ENCODE measurements at places on chromosomes 7 and 10.
A peak's percentile ranks its signal among the peaks of the same experiment; 100 is the strongest.

- no peak for DNase-seq
These were observed 56.4 kb upstream of the GNAI1 start for GRCh38 chr7:80078159-80078731.

GRCh38 chr7:40772096-40772495 lies 637.3 kb downstream of the SUGCT start:
- DNase-seq = no peak

DNA sequence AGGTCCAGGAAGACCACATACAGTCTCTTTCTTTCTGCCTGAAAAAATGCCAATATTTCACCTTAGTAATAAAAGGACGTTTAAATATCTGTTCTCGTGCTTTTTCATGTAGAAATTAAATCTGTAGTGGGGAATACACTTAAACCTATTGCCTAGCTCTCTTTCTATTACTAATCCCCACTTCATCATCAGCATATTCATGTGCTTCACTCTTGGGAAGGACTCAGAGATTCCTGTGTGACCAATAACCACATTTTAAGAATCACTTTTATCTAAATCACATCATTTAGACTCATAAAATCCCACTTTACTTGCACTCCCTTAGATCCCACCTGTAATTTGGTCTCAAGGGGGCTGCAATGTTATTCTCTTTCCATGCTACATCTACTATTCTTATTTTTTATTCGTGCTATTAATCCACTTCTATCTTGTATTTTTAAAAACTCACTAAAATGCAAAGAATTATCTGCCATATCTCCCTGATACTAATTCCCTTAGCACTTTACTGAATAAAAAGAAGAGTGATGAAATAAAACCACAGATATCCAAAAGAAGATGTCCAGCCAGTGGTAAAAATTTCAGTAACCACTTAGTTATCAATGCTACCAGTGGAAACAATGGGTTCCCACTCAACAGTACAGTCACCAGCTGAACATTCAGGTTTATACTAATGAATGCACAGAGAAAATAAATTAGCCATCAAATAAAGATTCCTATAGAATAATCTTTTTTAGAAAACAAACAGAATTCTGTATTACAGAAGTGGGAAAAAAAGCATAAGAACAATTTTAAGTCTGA lies 102.1 kb downstream of the PPP1R17 start:
- DNase-seq = no peak

DNA sequence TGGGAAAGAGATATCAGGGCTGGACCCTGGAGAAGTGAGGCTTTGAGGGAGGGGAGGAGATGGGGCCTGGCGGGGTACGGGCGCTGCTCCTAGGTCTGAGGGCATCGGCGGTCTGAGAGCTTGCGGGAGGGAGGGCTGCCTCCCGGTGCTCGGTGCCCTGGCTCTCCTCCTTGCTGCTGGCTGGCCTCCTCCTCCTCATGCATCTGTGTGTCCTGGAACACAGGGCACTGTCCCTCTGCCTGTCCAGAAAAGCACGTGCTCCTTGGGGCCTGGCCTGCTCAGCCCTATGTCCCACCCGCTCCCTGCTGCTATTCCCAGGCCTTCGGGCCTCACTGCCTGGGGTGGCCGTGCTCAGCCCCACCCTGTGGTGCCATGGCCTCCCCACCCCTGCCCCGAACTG lies 166.9 kb downstream of the RNF216 start:
- DNase-seq = no peak

- DNase-seq = no peak
These were observed 113.7 kb upstream of the PDLIM1 start for GRCh38 chr10:95404462-95404858.

GRCh38 chr10:13271552-13272163 lies 28.2 kb downstream of the PHYH start:
- DNase-seq = no peak

DNA sequence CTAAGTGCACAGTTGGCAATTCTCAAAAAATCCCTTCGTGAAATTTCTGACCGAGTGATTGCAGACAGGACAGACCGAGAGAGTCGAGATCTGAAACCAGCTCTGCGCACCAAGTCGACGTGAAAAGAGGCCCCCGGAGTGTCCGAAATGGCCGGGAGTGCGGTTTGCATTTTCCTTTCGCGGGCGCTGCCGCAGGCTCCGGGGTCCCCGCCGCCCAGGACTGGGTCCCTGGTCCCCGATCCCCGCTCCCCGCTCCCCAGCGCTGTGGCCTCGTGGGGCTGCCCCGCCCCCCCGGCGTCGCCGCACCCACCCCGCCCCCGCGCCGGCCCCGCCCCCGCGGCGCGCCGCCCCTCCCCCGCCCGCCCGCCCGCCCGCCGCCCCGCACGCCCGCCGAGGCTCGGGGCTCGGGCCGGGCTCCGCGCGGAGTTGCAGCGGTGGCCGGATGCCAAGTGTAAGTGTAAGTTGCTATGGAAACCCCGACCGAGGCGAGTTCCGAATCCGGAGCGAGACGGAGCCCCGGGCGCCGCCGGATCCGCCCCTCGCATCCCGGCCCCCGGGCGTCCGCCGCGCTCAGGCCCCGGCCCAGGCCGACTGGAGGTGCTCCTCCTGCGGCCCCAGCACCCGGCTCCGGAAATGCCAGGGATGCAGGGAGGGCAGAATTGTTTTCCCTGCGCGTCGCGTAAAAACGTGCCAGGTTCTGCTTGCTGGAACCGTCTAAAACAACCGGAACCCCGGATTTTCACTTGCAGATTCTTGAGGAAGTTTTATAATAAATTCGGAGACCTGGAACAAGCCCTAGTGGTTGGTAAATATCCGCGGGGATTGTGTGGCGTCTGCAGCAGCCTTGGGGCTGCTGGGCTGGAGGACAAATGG lies 4.6 kb downstream of the BMI1 start:
- no peak for DNase-seq

DNA sequence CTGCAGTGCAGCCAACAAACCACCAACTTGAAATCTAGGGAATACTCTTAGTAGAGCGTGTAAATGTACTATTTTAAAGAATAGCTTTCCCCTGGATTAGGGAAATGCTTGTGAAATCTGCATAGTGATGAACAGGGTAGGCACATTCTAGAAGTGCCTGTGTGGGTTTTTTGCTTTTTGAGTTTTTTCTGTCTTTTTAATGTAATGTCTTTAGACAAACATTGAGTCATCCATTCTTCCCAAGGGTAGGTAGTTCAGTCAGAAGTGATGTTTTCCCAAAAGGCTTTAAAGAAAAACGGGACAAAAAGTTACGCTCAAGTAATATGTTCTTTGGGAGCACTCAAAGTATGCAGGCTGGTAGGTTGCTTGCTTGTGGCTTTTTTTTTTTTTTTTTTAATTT lies 130.0 kb downstream of the AUTS2 start:
- no peak for DNase-seq

DNA sequence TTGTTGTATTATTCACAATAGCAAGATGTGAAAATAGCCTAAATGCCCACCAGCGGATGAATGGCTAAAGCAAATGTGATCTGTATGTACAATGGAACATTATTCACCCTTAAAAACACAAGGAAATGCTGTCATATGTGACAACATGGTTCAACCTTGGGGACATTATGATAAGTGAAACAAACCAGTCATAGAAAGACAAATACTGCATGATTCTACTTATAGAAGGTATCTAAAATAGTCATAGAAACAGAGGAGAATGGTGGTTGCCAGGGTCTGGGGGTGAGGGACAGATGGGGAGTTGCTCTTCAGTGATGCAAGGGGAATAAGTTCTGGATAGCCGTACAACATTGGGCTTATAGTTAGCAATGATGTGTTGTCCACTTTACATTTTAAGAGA lies 58.4 kb downstream of the NRF1 start:
- DNase-seq = no peak

GRCh38 chr7:12403287-12404181 lies at the start of gene VWDE:
VWDE (minus strand) TSS chr7:12403865; CDS start chr7:12403716, 149 bp downstream.
- no peak for DNase-seq

DNA sequence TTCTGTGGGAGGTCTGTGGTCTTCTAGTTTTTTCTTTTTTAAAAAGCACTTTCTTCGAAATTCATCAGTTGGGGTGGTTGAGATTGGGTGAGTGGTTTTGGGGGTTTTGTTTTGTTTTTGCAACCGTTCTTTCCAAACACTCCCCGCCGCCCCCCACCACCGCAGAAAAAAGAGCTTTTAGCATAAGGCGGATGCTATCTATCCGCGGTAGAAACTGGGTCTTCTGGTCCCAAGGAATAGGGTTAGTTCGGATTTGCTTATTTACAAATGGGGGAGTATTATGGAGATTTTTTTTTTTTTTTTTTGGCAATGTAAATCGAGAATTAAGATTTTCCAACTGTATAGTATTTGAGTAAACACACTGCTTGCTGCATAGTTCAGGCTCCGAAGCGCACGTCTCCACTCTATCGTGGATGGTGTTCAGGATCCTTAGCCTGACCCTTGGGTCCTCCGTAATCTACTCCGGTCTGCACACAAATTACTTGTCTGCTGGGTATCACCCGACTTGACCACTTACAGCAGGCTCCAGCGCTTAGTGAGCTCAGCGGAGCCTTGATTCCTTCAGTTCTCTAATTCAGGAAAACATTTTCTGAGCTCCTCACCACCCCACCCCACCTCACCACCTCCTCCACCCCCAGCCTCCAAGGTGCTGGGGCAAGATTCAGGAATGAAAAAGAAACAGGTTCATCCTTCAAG lies 757 bp upstream of the NRCAM start:
- DNase-seq = no peak

DNA sequence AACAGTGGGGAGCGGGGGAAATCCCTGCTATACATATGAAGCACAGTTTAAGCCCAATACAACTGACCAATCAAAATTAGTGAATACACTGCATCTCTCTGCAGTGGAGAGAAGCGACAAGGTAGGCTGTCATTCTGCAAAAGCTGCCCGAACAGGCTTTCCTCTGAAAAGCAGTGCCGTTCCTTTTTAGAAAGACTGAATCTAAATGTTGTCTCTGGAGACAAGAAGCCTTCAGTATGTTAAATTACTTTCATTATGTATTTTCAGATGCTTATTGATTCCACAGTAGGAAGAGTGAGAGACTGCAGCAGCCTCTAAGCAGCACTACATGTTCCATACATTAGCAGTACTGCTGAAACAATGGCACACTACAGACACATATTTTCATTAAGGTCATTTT lies at the start of gene GPR22:
GPR22 (plus strand) TSS at position 129 of the 400 bp plus-strand sequence. CDS start 4,004 bp downstream, outside the sequence.
- DNase-seq = no peak

- DNase-seq = peak; percentile 1
These were observed 366.1 kb upstream of the ANKRD30A start for GRCh38 chr10:36759141-36759805.

GRCh38 chr7:21946222-21946709 lies 567 bp upstream of the CDCA7L start:
- no peak for DNase-seq

DNA sequence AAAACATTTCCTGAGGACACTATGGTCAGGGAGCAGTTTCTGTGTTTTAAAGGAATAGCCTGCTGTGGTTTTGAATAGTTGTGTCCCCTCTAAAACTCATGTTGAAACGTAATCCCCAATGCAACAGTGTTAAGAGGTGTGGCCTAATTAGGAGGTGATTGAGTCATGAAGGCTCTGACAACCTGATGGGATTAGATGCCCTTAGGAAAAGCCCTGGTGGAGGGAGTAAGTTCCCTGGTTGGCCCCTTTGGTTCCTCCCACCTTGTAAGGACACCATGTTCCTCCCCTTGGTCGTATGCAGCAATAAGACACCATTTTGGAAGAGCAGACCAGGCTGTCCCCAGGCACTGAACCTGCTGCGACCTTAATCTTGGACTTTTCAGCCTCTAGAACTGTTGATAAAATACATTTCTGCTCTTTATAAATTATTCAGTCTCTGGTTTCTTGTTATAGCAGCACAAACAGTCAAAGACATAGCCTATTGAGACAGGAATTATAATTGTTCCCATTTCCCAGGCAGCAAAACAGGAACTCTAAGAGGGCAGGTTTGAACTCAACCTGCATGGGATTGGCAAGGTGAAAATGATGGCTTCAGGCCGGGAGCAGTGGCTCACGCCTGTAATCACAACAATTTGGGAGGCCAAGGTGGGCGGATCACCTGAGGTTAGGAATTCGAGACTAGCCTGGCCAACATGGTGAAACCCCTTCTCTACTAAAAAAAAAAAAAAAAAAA lies 20.5 kb upstream of the TNS3 start:
- DNase-seq = no peak

- DNase-seq = peak; percentile 80
These were observed 20.6 kb downstream of the RBM20 start for GRCh38 chr10:110664483-110665420.

GRCh38 chr10:6972226-6972625 lies 392.1 kb upstream of the PRKCQ start:
- no peak for DNase-seq

DNA sequence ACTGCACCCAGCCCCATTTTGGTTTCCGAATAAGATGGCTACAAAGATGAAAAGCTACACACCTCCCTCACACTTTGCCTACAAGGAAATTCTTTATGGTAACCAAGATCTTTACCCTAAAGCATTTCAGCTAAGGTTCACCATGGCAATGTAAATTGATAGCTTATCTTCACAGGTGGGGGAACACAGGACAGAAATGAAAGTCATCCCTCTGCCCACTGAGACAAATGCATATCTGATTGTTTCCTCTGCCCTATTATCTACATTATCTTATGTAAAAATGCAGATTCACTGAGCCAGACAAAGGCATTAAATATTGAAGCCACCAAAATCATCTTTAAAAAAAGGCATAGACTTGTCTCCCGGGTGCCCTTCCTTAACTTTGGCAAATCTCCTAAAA lies 3.2 kb upstream of the TMEM139 start:
- no peak for DNase-seq

DNA sequence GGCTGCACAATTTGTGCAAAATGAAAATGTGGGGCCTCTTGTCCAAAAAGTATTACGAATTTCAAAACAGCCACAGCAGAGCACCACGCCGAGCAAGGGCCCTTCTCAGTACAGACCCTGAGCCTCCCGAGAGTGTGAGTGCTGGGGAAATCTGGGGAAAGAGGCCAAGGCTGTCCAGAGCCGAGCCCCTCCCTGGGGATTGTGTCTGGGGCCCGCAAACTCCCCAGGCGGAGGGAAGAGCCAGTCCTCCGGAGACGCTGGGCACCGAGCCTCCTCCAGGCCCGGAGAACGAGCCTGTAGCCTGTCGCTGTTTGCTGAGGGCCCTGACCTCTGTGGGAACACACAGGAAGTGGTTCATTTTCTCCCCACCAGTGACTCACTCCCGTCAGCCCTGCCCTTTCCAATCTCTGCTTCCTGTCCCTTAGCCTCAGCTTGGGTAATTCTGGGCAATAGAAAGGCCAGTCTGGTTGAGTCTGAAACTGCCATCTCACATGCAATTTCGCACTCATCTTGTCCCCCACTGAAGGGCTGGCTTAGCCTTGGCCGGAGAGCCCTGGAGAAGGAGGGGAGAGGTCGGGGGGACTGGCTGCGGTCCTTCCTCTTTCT lies 19.5 kb upstream of the GNA12 start:
- DNase-seq = peak; percentile 79

DNA sequence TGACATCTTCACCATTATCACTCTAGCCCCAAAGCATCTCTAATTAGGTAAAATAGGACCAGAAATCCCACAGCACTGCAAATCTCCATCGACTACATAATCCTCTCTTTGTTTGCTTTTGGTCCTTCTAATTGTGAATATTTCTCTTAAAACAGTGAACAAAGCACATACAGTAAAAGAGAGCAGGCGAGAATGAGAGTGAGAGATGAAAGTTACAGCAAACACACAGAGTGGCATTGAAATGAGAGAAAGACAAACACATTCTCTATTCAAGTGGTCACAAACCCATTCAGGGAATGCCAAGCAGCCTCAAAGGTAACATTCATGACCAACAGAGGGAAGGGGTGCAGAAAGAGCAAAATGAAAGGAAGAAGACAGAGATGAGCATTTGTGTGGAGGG lies 109.8 kb upstream of the PTN start:
- no peak for DNase-seq
